ENCODE measurements at places on chromosomes 2 and 18. TPM values are rescaled to one million over a fixed set of nuclear protein-coding genes. Genes with fewer than 3 reads are reported as not detected.

Gene NOL4
- not detected for total RNA-seq

Gene ARHGAP28
- not detected for total RNA-seq

Gene HOXD12
- not detected for total RNA-seq

Gene TEX44
- not detected for total RNA-seq

Gene FLACC1
- 0.43 TPM for total RNA-seq

Gene SERPINE2
- total RNA-seq: 46.0 TPM

Gene QPCT
- 1.5 TPM for total RNA-seq

Gene ZNF2
- 5.3 TPM for total RNA-seq

GRCh38 chr2:238053191-238053776, 7.5 kb upstream of the SCLY start:
- no peak for DNase-seq

- no peak for DNase-seq
Observed at GRCh38 chr2:43539436-43539835, 56.4 kb downstream of the THADA start.

- no peak for DNase-seq
Observed at GRCh38 chr18:76307293-76307690, 187.8 kb downstream of the ZNF516 start.

GRCh38 chr18:48430150-48430549, 21.0 kb upstream of the ZBTB7C start:
- DNase-seq: no peak

- DNase-seq: no peak
Observed at GRCh38 chr2:189024901-189025618, 50.9 kb downstream of the COL3A1 start.

DNA sequence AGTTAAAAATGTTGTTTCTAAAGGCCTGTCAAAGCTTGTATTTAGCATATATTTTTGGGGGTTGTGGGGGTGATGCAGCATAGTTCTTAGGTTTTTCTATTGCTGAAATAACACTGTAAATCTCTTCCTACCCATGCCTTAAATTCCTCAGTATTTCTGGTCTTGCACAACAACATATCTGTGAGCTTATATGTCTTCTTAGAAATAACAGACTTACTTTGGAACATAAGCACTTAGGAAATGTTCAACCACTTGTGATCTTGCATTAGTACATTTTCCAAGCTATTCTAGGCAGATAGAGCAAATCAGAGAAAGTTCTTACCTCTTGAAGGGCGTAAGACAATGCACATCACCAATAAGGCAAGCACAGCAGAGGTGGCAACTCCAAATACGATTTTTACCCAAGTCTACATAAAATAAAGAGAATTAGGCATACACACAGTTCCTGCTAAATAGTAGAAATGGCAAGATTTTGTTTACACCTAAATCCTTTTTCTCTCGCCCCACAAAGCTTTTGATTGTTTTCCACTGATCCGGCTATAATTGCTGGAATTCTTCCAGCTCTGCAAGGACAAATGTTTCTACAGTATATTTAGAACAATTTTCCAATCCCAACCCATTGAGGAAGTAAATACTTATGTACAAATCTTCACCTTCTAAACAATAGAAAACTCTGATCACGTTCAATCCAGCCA, 512 bp downstream of the FAP start:
- DNase-seq: no peak

GRCh38 chr18:49177812-49178211, 227.0 kb upstream of the SMAD7 start:
- no peak for DNase-seq

- DNase-seq: no peak
Observed at GRCh38 chr18:13528739-13529392, 197.5 kb downstream of the FAM210A start.

DNA sequence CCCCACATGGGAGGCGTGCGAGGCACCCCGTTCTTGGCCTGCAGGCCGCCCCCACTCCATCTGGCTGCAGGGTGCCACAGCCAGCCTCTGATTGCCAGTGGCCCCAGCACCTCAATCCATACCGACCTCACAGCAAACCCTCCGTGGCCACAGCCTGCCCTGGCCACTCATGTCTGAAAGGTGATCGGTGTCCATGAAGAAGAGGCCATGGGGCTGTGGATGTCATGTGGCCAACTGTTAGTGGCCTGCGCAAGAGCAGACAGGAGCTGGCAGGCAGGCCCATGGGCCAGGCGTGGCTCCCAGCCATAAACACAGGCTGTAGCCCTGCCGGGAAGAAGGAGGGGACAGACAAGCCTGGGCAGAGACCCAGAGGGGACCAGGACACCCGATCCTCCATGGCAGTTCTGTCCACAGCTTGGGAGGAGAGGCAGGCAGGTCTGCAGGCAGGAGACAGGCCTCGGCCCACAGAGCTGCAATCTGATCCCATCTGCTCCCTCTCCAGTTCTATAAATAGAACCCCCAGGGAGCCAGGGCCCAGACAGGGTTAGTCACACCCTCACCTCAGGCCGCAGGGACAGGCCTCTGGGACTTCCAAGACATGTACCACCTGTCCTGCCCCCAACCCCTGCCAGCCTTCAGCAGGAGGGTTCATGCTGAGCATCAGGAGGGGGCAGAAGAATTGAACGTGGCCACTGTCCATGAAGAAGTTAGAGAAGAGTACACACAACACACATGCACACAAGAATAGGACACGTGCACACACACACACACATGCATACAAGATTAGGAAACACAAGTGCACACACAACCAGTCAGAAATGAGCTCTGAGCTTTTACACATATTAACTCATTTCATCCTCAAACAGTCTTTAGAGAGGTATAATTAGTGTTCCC, 16.9 kb downstream of the STEAP3 start:
- no peak for DNase-seq

DNA sequence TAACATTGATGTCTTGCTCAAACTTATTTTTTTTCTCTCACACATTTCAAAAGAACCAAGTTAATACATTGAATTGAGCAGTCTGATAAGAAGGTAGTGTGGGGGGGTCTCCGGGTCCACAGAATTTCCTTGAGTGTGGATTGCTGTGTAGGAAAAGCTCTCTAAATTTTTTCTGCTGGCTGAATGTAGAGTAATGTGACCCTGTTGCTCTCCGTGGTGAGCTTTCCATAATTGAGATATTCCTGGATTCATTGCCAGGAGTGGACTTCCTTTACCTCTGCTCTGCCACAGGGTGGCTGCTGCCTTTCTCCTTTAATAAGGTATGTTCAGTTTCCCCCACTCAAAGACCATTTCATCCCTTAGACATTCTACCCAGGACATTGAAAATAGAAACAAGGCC, 50.9 kb downstream of the PKP4 start:
- DNase-seq: no peak

DNA sequence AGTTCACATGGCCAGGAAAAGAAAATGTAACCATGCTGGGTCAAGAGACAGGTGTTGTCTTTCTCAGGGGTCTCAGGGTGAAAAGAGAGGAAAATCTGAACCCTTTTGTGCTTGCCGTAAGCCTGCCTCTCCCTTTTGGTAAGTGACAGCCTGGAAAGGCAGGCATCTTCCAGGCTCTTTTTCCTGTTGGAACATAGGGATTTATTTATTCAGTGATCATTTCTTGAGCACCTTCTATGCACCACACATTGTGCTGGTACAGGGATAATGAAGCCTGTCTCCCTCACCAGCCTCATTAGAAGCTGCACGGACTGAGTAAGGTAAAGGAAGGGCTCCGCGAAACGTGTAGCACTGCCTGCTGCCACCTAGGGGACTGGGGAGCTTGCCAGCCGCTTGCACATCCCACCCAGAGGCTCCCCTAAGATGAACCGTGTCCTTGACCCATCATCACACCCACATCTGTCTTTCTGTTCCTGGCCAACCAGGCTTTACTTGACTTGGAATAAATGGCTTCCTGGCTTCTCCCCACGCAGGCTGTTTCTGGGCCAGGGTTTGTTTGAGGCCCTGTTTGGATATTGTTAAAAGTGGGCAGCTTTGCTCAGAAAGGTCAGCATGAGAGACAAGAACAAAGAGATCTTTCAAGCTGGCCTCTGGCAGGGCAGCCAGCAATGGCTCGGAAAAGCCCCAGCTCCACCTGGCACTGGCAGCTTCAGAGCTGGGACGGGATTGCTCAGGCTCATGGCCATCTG, 73.3 kb upstream of the MCFD2 start:
- DNase-seq: no peak

GRCh38 chr2:108853421-108853820, 66.8 kb downstream of the CCDC138 start:
- DNase-seq: no peak

GRCh38 chr2:234606896-234607295, 110.0 kb upstream of the ARL4C start:
- DNase-seq: no peak

- no peak for DNase-seq
Observed at GRCh38 chr2:135792401-135793150, 44.4 kb downstream of the LCT start.

DNA sequence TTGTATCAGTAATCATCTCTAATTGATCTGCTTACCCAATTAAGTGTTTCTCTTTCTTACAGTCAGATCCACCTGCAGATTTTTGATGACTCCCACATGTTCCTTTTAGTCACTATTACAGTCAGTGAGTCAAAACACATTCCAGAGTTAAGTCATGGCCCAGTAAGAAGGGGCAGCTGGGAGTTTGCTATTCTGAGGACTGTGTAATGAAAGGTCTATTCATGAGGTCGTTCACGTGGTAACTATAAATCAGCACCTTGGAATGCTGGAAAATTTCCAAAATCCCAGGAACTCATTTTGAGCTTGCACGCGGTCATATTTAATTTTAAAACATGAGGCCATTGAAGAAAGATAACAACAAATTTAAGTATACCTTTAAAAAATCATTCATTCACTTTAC, 252.5 kb downstream of the XIRP2 start:
- DNase-seq: no peak

Data from activated naive CD4-positive, alpha-beta T cell treated with anti-CD3 and anti-CD28 coated beads, Interleukin-2, amount 50 U/mL, for 72 hours (primary cell).